ENCODE measurements at places on chromosomes 11 and 22. TPM values are rescaled to one million over a fixed set of nuclear protein-coding genes. Genes with fewer than 3 reads are reported as not detected.

GRCh38 chr11:78453140-78453935, 35.7 kb upstream of the GAB2 start:
- DNase-seq, result no peak

Gene GAL3ST3
- total RNA-seq, result not detected

DNA sequence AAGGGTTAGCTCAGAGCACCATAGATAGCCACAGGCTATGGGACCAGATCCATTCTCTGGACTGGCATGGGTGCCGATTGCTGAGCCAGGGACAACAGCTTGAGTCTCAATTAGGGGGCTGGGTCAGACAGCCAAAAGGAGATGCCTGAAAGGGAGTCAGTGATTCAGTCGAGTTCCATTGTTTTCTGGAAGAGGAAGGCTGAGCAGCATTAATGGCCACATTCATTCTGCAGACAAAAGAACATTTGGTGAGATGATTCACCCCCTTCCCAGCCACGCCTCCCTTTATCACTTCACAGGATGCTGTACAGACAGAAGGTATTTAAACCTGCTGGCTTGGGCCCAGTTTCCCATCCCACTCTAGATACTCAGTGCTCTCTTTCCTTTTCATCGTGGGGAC, 131.9 kb downstream of the ADAMTS15 start:
- DNase-seq, result no peak

DNA sequence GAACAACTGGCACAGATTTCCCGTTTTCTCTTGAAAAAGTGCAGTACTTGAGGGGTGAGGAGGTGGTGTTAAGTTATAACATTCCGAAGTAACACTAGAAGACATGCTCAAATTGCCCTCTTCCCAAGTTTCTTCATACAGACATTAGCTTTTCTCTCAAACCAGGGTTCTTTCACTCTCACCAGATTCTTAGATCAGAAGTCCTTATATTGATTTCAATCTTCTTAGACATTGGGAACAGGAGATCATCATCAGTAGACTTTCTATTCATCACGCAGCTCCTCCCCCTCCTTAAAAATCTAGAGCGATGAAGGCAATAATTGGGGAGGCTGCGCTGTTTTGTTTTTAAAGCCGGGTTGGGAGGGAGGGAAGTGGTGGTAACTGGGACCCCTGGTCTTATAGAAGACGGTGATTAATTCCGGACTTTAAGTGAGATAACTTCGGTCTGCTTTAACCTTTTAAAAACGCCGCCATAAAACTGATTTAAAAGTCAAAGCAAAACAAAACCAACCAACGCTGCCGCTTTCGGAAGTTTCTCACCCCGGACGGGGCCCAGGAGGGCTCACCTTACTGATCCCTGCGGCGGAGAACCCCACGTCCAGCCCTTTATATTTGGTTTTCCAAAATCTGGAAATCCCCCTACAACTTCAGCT, 665 bp downstream of the USP28 start:
- DNase-seq, result no peak

DNA sequence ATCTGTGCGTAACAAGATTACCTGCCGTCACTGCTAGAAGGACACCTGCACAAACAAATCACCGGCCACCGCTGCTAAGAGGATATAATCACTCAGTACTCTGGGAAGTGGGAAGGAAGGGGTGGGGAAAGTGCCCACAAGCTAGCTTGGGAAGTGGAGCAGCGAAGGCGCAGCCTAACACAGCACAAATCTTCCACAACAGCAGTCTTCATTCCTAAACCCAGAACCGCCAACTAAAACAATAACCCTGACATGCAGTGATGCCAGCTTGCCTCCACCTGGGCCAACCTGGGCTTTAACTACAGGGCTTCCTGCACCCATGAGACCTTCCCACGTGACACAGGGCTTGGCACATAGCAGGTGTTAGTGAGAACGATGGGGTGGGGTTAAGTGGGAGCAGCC, 5.1 kb downstream of the DGCR2 start:
- no peak for DNase-seq

GRCh38 chr11:114877976-114878375, 199.6 kb downstream of the NXPE2 start:
- DNase-seq, result no peak

GRCh38 chr22:37639771-37640590, 512 bp downstream of the SH3BP1 start:
- no peak for DNase-seq

Data from Caco-2 (cell line).